ENCODE measurements at places on chromosomes 7 and 10.

GRCh38 chr10:53325066-53325465, 552.5 kb upstream of the MBL2 start:
- DNase-seq: no peak

- peak; percentile 86 for DNase-seq
Measured at GRCh38 chr7:37675749-37676148, 7.8 kb upstream of the GPR141 start.

DNA sequence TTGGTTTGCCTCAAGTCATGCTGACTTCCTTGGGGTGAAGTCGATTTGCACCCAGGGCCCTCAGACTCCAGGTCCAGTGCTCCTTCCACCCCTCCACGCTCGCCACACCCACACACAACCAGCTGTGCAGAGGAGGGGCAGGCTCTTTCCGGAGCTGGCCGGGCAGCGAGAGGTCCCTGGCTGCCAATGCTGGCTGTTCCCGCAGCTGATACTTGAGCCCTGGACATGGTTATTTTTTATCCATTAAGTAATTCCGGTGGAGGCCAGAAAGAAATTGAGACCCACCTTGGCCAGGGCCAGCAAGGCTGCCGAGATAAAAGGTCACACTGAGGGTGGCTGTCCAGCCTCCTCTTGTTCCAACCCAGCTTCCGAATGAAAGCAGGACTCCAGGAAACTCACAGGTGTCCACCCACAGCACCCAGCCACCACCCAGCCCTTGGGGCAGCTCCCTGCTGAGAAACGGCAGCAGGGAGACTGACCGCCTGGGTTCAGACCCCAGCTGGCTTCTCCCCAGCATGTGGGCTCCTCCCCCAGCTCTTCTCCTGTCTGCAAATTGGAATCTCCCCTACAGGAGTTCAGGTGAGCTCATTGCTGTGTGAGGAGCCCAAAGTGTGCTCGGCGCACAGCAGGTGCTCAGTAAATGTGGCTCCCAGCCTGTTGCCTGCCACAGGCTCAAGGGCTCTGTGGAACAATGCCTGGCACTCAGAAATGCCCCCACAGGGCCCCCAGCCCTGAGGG, 77.8 kb downstream of the PDGFA start:
- DNase-seq: no peak

DNA sequence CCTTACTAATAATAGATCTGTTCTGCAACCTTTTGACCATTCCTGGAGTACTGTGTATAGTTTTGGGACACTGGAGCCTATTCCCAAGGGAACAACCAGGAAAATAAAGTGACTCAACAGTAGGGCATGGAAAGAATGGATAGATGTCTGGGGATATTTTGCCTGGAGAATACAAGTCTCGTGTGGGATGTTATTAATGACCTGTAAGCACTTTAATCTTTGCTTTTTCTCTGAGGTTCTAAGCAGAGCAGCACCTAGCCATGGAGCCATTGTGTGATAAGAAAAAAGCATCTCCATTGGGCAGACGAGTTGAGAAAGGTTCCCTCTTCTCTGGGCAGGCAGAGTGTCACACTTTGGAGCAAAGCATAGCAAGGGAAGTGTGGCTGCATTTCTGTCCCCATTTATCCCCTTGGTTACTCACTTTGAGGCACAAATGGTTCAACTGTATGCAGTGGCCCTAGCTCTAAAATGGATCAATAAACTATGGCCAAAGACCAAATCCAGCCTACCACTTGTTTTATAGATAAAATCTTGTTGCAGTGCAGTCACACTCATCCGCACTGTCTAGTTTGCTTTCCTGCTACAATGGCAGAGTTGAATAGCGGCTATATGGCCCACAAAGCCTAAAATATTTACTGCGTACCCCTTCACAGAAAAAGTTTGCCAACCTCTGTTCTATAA, 21.0 kb upstream of the CCDC71L start:
- DNase-seq: no peak

GRCh38 chr7:69749994-69750393, 151.7 kb downstream of the AUTS2 start:
- no peak for DNase-seq

GRCh38 chr10:127908106-127908958, 1.4 kb downstream of the PTPRE start:
- DNase-seq: peak; percentile 78

GRCh38 chr7:14590206-14590605, 312.3 kb downstream of the DGKB start:
- DNase-seq: no peak

Measured in inflammatory macrophage (primary cell).